Stimulated activated CD8-positive, alpha-beta memory T cell treated with anti-CD3 and anti-CD28 coated beads, Interleukin-4, amount 100 ng/mL, for 4 hours (primary cell): ENCODE measurements at places on chromosomes 5 and 9.

DNA sequence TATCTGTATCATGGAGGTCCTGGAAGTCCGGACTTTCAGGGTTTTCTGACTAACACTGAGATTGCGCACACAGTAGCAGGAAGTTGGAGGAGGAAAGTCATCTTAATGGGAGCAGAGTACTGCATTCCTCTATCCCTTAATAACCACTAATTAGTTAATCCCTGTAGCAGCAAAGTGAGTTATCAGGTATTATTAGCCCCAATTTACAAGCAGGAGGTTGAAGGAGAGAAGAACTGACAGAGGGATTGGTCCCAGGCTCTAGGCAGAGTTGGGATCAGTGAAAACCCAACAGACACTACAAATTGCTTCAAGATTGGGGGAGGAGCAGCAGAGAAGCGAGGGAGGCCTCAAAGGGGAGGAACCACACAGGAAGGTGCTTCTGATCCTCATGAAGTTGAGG, 74.5 kb upstream of the XPA start:
- no peak for DNase-seq

- no peak for DNase-seq
Observed at GRCh38 chr5:171462928-171463861, 43.7 kb downstream of the FGF18 start.

GRCh38 chr9:124501771-124502320, 5.4 kb downstream of the NR5A1 start:
- no peak for DNase-seq

GRCh38 chr5:168752012-168752411, 172.8 kb upstream of the PANK3 start:
- DNase-seq = no peak

GRCh38 chr5:171678646-171679045, 107.0 kb upstream of the SMIM23 start:
- no peak for DNase-seq

DNA sequence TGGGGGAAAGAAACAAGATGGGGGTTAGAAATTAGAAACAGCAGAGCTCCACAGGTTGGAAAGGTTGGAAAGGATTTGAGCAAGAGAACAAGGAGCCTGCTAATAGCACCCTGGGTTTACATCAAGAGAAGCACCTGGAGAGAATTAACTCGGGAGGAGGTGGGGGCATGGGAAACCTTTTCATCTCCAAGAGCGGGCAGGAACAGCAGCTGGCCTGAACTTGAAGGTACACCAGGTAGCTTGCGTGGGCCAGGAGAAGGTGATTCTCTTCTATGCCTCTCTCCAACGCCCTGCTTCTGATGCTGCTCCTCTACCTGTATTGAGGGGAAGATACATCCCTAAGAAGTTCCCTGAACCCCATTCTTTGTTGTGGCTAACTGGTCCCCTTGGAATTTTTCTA, 37.1 kb upstream of the GLRX start:
- no peak for DNase-seq

DNA sequence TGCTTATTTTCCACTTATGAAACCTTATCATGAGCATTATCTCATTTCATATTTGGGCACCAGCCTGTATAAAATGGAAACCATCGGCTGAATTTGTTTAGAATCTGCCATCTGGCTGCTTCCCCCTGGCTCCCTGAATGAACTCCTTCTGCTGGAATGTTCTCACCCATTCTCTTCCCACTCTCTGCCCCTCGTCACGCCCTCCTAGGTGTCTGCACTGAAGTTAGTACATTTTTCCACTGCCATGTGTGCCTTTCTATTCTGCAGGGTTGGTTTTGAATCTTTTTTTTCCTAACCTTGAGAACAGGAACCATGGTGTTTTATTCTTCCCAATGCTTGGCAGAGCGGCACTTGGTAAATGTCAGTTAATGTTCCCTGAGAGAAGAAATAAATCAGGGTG, 359.7 kb downstream of the MLLT3 start:
- DNase-seq = no peak

- DNase-seq = no peak
Observed at GRCh38 chr9:37924538-37924937, 20.6 kb upstream of the SLC25A51 start.

DNA sequence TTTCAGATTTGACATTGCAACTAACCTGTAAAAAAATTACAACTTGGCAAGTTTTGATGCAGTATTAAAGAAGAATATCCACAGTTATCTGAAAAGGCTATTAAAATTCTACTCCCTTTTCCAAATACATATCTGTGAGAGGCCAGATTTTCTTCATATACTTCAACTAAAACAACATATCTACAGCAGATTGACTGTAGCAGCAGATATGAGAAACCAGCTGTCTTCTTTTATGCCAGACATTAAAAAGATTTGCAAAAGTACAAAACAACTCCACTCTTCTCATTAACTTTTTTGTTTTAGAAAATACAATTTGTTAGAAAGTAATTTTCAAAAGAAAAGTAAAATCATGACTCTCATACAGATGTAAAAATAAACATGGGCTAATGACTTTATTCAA, 281.1 kb upstream of the PCSK5 start:
- no peak for DNase-seq

- no peak for DNase-seq
Observed at GRCh38 chr9:16499892-16500291, 370.6 kb downstream of the BNC2 start.

DNA sequence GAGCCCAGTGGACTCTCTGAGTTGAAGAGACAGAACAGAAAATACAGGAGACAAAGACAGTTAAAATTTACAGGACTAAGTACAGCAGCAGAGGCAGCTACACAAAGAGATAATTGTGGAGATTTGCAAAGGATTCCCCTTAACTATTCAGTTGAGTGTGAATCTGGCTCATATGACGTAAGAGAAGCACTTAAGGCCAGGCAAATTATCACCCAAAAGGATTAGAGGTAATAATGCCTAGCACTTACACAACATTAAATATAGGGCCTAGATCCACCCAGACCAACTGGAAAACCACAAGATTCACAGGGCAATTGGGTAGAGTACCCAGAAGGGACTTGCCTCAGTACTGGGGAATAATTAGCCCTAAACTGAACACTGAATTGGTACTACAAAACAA, 41.3 kb downstream of the ADAMTS6 start:
- no peak for DNase-seq

DNA sequence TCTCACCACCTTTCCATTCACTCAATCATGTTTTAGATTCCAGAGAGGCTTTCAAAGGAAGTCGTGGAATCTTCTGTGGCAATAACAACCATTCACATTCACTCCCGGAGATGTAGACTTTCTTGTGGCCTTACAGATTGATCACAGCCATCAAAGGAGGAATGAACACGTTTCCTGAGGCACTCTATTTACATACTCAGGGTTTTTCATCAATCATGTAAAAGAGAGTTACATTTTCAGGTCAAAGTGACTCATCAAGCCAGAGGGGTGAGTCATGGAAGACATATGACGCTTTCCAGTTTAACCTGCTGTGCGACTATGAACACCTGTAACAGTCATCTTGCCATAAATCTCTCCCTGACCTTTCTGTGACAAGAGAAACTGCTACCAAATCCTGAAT, 39.3 kb upstream of the RAD23B start:
- DNase-seq = peak; percentile 34

DNA sequence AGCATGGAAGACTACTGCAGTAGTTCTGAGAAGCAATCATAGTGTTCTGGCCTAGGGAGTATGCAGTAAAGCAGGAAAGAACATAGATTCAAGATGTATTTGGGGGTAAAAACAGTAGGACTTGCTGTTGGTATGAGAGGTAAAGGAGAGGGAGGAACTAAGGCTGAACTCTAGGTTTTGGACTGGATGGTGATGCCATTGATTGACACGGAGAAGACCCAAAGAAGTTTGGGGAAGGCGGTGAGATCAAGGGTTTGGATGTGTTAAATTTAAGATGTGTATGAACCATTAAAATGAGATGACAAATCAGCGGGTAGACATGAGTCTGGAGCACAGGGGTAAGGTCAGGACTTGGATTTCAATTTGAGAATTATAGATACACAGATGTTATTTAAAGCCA, 2.0 kb upstream of the CDC37L1 start:
- DNase-seq = no peak

GRCh38 chr5:157855404-157855994, 3.4 kb downstream of the CLINT1 start:
- DNase-seq = no peak

GRCh38 chr9:88551546-88552137, 16.7 kb downstream of the NXNL2 start:
- DNase-seq = no peak

GRCh38 chr9:36194326-36195000, 3.7 kb downstream of the CLTA start:
- DNase-seq = no peak

GRCh38 chr9:126114850-126115460, 211.7 kb upstream of the MVB12B start:
- DNase-seq = no peak

- no peak for DNase-seq
Observed at GRCh38 chr9:90795084-90795483, 6.5 kb upstream of the SYK start.

DNA sequence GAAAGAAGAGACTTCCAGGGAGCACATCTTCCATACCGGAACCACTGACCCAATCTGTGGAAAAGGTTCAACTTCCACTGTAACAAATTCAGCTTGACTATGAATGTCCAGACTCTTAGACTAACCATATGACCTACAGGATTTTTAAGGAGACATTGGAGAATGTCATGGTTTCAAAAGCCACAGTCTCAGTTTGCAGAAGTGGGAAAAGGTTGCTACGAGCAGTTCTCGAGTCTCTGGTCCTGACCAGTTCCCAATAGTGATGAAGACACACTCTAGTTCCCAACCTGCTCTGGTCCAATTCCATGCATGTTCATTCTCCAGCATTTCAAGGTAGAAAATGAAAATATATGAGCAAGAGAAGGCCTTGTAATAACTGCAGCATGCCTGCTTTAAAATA, 158.0 kb downstream of the MAPKAP1 start:
- no peak for DNase-seq

DNA sequence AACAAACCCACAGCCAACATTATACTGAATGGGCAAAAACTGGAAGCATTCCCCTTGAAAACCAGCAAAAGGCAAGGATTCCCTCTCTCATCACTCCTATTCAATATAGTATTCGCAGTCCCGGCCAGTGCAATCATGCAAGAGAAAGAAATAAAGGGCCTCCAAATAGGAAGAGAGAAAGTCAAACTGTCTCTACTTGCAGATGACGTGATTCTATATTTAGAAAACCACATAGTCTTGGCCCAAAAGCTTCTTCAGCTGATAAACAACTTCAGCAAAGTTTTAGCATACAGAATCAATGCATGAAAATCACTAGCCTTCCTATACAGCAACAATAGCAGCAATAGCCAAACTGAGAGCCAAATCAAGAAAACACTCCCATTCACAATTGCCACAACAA, 333.7 kb upstream of the EDIL3 start:
- DNase-seq = no peak

GRCh38 chr9:36141288-36141687, 4.8 kb downstream of the GLIPR2 start:
- DNase-seq = no peak
